ENCODE measurements at places on chromosomes 16 and 17. TPM values are rescaled to one million over a fixed set of nuclear protein-coding genes. Genes with fewer than 3 reads are reported as not detected.

Gene CDH5
- 42.2 TPM for total RNA-seq

DNA sequence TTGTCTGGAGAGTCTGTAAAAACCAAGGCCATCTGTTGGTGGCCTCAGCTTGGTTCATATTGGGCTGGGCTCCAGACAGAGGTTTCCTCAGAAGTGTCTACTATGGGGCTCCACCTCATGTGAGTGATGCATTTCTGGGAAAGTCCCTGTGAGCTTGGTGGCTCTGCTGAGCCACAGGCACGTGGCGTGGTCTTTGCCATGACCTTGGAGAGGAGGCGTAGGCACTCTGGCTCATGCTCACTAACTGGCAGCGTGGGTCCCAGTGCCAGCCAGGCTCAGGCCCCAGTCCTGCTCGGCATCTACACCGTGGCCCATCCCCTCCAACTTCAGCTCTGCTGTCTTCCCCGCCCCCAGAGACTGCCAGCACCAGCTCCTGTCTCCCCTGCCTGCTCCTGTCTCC lies 10.7 kb upstream of the SMTNL2 start:
- H3K4me3 ChIP-seq = no peak overlapping the region
- H3K27ac ChIP-seq = peak overlapping the region; percentile 77
- H3K36me3 ChIP-seq = no peaks in the 10 kb centered on the region
- peaks cover 35% of the 10 kb centered on the region for H3K4me1 ChIP-seq
- DNase-seq = peak; percentile 73

Gene KRTAP9-4
- total RNA-seq = not detected

GRCh38 chr16:35574454-35575431 lies 2115.3 kb downstream of the TP53TG3F start:
- H3K4me3 ChIP-seq = no peak overlapping the region
- no peaks in the 10 kb centered on the region for H3K4me1 ChIP-seq
- no peaks in the 10 kb centered on the region for H3K36me3 ChIP-seq
- H3K27ac ChIP-seq = no peak overlapping the region
- DNase-seq = no peak

All from psoas muscle (tissue), 8 donors.